Fibroblast of skin of back (primary cell): ENCODE measurements at places on chromosomes 5 and 9.

DNA sequence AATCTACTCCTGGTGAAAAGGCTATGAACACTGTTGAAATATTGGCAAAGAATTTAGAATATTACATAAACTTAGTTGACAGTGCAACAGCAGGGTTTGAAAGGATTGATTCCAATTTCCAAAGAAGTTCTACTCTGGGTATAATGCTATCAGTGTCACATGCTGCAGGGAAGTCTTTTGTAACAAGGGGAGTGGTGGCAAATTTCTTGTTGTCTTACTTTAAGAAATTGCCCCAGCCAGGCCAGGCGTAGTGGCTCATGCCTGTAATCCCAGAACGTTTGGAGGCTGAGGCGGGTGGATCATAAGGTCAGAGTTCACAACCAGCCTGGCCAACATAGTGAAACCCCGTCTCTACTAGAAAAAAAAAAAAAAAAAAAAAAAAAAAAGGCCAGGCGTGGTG is 86.3 kb upstream of the OTULINL start:
- no peak for DNase-seq

DNA sequence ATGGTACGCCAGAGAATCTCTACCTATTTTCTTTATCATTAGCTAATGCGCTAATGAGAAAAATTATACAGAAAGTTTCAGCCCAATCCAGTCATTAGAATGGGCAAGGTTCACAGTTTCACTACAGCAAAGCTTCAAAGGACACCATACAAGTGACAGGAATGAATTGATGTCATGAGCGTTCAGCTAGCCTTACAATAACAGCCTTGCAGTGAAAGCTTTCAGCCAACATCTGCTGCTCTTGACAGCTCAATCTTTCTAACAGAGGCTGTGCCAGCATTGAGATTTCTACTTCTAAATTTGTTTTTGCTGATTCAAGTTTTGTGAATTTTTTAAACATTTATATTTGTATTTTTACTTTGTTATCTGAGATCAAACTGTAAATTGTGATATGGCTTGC is 302.4 kb upstream of the FAM174A start:
- no peak for DNase-seq

DNA sequence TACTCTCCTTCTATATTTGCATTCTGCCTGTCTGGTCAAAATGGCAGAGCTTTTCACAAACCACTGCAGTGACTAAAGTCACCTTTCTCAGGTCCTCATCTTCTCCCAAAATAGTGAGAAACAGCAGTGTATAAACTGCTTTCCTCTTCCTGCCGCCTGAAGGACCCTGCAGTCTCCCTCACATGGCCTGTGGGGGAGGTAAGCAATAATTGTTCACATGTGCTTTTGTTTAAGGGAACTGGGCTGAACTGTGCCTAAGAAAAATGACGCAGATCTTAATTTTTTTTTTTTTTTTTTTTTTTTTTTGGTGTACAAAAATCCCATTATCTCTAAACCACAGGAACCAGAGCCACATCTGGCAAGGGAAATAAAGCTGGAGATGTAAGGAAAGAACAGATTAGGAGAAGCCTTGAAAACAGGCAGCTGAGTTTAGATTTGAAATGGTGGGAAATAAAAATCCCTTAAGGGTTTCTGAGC is 131.7 kb upstream of the VLDLR start:
- peak; percentile 55 for DNase-seq

- no peak for DNase-seq
These were observed 194.3 kb downstream of the PALM2AKAP2 start for GRCh38 chr9:109974143-109974917.

GRCh38 chr5:133520062-133520461 is 92.3 kb downstream of the FSTL4 start:
- DNase-seq, result no peak

GRCh38 chr9:87570000-87570908 is 72.6 kb downstream of the DAPK1 start:
- DNase-seq, result no peak

DNA sequence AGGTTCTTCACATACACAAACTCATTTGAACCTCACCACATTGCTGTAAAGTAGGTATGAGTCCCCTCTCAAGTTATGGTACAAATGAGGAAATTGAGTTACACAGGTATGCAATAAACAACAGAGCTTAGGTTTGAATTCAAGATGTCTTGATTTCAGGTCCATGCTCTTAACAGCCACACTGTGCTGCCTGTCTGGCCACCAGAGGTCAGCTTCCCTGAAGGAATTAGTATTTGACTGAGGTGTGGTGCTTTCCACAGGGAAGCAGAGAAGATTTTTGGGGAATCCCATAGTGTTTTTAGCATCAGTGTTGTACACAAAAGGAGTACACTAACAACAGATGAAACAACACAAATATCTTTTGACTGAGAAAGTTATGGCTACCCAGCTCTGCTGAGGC is 94.4 kb upstream of the ITGA1 start:
- DNase-seq, result peak; percentile 55

DNA sequence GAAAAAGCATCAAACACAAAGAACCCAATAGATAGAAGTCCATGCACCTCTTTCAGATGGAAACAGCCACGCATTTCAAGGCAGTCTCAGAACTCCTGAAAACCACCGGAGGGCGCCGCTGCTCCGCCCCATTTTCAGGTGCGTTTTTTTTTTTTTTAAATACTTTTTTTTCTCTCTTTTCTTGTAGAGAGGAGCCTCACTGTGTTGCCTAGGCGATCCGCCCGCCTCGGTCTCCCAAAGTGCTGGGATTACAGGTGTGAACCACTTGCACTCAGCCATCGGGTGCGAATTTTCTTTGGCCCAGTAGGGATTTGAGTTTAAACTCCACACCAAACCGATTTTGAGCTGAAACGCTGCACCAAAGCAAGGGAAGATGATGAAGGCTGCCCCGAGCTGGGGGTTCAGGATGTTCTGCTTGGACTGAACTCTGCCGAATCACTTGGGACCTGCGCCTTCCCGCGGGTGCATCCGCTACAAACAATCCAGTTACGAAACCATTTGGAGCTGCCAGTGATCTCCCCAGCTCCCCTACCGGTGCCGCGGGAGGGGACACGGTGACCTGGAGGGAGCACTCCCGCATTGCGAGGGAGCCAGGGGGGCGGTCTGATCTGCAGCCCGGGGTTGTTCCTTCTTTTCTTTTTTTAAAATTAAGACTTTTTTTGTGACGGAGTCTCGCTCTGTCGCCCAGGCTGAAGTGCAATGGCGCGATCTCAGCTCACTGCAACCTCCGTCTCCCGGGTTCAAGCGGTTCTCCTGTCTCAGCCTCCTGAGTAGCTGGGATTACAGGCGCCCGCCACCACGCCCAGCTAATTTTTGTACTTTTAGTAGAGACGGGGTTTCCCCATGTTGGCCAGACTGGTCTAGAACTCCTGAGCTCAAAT is 1.4 kb downstream of the PTGR1 start:
- peak; percentile 51 for DNase-seq

GRCh38 chr5:151739395-151739794 is 19.0 kb downstream of the ATOX1 start:
- DNase-seq, result peak; percentile 26

- no peak for DNase-seq
These were observed 54.1 kb downstream of the ARHGEF37 start for GRCh38 chr5:149635394-149635793.

GRCh38 chr5:1733369-1733768 is 66.3 kb downstream of the MRPL36 start:
- DNase-seq, result no peak

DNA sequence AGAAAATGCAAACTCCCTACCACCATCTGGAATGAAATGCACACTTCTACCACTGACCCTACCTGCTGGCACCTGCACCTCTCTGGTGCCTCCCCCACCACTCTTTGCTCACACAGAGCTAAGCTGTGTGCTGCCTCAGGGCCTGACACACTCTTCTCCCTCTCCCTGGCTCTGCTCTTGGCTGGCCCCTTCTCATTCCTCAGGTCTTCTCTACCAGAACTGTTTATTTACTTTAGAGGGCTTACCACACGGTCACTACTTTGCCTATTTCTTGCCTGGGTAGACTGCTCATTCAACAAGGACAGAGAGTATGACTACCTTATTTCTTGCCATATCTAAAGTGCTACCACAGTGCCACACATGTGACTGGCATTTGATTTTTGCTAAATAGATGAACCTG is 3.3 kb downstream of the REEP5 start:
- no peak for DNase-seq

DNA sequence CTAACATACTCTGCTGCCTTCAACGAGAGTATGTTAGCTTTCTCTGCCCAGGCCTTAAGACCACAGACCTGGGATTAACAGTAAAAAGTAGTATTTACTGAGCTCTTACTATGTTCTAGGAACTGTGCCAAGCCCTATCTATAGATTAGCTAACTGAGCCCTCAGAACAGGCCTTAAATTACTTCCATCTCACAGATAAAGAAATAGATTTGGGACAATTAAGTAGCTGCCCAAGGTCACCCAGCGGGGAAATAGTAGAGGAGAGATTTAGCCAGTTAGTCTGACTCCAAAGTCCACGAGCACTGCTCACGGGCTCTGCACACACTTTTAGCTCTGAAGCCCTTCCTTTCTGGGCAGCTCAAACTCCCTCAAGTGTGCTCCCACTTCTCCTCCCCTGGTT is 64.5 kb upstream of the EQTN start:
- DNase-seq, result no peak

GRCh38 chr9:76817489-76817888 is 53.3 kb downstream of the PCA3 start:
- DNase-seq, result peak; percentile 66

DNA sequence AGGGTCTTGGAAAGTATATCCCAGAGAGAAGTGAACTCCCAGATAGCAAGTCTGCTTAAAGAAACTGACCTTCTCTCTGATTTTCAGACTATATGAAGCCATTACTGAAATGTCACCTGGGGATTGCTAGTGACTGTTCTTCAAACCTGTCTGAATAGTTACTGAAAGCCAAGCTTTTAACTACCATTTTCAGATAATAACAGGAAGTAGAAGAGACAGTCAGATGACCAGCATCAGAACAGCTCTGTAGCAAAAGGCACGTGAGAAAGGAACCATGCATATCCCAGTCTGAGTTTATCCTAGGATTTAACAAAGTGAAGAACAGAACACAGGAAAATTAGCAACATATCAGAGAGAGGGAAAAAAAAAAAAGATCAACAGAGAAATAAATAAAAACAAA is 74.9 kb upstream of the SELENOP start:
- DNase-seq, result no peak

DNA sequence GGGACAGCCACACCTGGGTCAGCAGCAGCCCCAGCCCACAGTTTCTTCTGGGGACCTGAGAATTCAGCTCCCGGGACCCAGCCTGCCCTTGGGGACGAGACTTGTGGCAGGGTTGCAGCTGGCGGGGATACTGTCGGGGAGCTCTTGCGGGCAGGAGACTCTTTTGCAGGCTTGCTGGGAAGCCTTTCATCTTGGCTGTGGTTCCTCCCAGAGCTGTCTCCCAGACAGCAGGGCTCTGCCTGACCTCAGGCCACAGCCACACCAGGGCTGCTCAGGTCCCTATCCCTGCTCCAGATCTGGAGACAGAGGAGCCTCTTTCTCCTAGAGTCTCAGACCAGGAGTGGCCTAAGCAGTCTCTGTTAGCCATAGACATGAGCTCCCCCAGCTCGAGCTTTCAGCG is 4.7 kb upstream of the MYMK start:
- no peak for DNase-seq

DNA sequence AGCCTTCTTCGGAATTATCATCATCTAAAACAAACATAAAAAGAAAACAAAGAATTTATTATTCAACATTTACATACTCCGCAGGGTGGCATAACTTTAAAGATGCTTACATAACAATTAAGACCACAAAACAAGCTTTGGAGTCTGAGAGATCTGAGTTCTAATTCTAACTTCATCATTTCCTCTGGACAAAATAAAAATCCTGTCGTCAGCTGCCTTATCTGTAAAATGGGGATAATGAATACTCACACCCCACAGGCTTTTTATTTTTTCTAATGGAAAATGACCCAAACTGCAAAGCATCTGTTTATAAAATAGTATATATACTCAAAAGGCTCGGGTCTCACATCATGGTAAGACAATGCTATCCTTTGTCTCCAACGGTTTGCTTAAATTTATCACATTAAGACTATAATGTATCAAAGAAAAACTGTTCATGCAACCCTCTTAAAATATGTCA is 4.3 kb downstream of the ARRDC3 start:
- no peak for DNase-seq
